BJ (cell line): ENCODE measurements at places on chromosomes 1 and 21.

DNA sequence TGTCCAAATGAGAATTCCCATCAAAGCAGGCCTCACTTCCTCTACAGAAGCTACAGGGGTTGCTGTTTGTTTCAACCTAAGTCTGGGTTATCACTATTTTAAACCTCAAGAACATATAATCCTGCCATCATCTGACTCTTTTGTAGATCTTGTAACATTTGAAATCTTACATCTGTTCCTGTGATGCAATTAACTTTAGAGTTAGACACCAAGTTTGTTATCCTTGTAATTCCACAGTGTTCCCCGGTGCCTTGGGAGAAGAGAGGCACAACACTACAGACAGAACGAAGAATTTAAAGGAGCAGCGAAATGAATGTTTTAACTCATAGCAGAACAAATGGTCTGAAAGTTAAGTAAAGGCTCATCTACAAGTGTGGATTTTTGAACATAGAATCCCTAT, 116.1 kb downstream of the UCHL5 start:
- DNase-seq = no peak

- DNase-seq = no peak
These were observed 311.0 kb upstream of the CXADR start for GRCh38 chr21:17201741-17202260.

DNA sequence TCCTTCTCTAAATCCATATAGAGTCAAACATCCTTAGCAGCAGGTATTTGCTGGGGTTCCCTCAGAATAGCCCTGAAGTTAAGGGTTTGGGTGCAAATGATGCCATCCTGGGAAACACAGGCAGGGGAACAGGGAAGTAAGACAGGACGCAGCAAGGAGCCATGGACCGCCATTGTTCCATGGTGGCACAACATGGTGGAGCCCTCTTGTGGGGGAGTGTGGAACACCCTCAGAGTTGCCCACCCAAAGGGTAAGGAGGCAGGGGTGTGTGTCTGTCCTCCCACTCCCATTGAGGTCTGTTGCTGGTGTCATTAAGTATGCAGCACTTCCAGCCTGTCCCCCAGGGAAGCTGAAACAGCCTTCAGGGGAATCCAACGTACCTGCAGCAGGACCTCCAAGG, 20.4 kb upstream of the RCAN1 start:
- no peak for DNase-seq

DNA sequence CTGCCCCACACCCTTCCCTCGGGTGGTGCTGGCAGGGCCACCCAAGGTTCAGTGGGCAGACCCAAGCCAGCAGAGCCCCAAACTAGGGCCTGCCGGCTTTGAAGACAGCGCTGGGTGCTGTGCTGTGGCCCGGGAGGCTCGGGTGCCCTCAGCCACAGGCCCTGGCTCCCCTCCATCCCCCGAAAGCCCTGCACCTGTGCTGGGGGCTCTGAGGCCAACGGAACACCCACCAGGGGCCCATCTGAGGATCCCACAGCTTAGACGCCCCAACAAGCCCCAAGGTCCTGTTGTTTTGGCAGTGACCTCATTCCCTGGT, 8.6 kb downstream of the ITGB2 start:
- DNase-seq = no peak

- DNase-seq = no peak
These were observed 21.4 kb downstream of the SLC16A1 start for GRCh38 chr1:112934577-112934976.

GRCh38 chr1:163875927-163876320, 554.2 kb downstream of the NUF2 start:
- peak; percentile 67 for DNase-seq

- no peak for DNase-seq
These were observed 797 bp downstream of the WDR47 start for GRCh38 chr1:109040989-109041620.

DNA sequence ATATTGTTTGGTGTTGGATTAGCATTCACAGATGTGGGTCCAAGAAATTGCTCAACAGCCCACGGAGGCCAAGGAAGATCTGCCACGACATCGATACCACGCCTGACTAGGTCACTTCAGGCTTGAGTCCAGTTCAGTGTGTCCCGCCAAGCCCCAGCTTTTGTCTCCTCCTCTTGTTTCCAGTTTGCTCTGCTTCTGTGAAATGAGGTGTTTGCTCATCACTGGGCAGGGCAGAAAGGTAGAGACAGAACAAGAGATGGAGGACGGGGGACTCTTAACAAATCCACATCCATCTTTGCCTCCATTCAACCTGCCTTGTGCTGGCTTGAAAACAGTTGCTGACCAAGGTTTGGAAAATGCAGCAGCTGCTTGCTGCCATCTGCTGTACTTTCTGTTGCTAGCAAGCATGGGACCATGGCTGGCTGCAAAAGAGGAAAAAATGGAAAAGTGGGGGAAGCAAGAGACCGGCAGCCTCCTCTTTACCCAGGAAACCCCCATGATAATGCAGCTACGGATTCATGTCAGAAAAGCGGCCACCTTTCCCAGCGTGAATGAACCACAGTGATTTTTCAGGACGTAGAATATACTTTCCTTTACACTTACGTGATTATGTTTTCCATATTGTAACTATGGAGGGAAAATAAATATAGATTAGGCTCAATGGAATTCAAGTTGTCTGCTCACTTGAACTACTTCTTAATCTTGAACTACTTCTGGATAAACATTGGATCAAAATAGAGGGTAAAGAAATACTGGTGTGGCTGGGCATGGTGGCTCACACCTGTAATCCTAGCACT, 80.2 kb upstream of the GREM2 start:
- no peak for DNase-seq
